ENCODE measurements at places on chromosomes 3 and 15.

DNA sequence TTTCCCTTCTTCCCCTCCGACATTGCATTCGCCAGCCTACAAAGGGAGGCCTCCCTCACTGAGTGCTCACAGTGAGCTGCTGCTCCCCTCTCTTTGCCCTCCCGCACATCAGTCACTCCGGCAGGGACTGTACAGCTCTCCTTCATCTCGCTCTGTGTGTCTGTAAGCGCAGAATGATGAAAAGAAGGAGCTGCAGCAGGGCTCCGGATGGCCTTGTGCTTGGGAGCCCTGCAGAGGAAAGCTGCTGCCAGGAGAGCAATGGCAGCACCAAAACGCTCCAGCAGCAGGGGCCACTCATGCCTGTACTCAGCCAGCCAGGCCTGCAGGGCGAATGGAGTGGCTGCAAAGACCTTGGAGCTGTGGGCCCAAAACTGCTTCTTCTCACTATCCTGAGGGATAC is 107.0 kb upstream of the NSMCE3 start:
- DNase-seq: no peak

- DNase-seq: no peak
Measured at GRCh38 chr3:106635826-106636225, 741.4 kb upstream of the CCDC54 start.

DNA sequence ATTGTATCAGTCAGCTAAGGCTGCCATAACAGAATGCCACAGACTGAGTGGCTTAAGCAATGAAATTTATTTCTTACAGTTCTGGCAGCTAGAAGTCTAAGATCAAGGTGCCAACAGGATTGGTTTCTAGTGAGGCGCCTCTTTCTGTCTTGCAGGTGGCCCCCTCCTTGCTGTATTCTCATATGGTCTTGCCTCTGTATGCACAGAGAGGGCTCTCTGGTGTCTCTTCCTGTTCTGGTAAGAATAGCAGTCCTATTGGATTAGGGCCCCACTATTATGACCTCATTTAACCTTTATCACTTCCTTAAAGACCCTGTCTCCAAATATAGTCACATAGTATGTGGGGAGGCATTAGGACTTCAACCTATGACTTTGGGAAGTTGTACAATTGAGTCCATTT is 253.9 kb downstream of the EDEM1 start:
- no peak for DNase-seq

GRCh38 chr3:79551997-79552396 is 215.8 kb downstream of the ROBO1 start:
- no peak for DNase-seq

- no peak for DNase-seq
Measured at GRCh38 chr3:148420242-148420641, 277.5 kb upstream of the AGTR1 start.

- no peak for DNase-seq
Measured at GRCh38 chr3:51692980-51693395, 13.9 kb upstream of the GRM2 start.

- no peak for DNase-seq
Measured at GRCh38 chr3:139062918-139063317, 18.2 kb upstream of the PRR23C start.

DNA sequence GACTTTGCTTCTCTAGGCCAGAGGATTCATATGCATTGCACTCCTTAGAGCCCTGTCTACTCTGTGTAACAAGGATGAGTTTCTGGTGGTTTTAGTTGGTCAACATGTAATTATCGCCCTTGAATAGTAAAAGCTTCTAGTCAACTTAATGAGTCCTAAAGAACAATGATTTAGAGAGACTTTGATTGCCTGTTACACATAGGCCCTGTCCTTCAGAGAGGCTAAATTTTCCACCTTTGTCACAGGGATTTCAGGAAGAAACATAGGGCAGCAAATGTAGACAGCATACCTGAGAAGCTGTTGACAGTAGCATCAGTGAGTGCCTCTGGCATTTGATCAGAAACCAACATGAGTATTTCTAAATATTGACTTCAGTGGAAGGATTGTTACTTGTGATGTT is 7.1 kb downstream of the BTLA start:
- DNase-seq: no peak

DNA sequence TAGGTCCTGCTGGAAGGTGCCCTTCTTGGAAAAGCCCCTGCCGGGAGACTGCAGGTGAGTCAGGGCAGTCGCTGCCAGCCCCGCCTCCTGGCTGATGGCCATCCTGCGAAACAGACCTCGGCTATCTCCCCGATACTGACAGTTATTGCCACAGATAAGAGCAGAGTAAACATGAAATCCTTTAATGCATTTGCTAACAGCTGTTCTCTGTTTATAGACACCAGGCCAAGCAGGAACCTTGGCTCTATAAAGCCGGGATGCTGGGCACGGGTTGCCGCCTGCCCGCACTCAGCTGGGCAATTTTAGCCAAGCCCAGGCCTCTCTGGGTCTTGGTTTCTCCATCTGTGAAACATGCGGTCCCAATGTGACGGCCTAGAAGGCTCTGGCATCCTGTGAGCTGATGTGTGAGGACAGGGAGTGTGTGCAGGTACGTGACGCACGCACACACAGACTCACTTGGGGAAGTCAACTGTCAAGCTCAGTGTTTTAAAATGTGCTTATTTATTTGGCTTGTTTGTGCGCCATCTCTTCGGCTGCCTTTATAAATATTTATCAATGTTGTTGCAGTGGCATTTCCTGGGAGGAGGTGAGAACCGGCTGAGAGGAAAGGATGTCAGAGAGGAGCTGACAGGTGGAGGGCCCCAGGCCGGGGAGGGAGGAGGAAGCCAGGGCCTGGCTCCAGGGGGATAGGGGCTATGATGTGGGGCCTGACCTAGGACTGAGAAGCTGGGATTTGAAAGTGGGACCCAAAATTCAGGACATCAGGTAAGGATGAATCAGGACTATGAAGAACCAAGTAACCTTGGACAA is 50.8 kb upstream of the PRR23E start:
- no peak for DNase-seq

Measured in esophagus squamous epithelium (tissue), 5 donors.